Inflammatory macrophage (primary cell): ENCODE measurements at places on chromosomes 13 and 19.

DNA sequence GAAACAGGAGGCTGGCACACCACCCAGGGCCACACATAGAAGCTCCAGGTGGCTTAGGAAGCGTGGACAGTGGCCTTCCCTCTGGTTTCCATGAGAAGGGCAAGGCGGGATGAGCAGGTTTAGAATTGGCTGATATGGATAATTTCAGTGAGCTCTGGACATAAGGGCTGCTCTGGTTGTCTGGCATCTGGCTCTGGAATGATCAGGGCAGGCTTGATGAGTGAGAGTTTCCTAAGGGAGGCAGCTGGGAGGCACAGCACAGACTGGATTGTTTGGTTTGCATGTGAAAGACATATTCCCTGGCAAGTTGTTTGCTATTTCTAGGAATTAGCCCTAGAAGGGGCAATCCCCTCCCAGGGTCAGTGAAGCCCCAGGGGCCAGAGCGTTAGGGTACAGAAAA is 129.5 kb downstream of the ATP8A2 start:
- no peak for DNase-seq

GRCh38 chr13:33787051-33787591 is 30.8 kb upstream of the RFC3 start:
- no peak for DNase-seq

- DNase-seq, result no peak
Measured at GRCh38 chr19:39679791-39680168, 24.1 kb downstream of the LGALS16 start.

GRCh38 chr13:62583466-62583865 is 1167.8 kb upstream of the PCDH20 start:
- DNase-seq, result no peak

- peak; percentile 43 for DNase-seq
Measured at GRCh38 chr13:40536443-40537113, 129.9 kb downstream of the FOXO1 start.

DNA sequence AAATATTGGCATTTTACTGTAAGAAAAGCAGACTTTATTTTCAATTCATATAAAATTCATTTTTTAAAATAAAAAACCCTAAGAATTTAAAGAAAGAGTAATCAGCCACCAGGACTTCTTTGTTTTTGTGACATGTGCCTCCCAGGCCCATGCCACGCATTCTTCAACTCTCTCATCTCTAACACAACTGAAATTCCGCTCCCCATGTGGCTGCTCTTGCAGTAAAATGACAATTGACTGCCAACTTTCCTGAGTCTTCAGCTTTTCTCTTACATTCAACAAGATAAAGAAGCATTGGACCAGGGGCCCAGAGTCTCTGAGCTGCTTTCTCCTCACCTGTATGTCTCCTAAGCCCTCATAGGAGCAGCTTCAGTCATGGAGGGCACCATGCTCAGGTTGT is 372.1 kb downstream of the UQCRFS1 start:
- no peak for DNase-seq

- DNase-seq, result no peak
Measured at GRCh38 chr19:39112338-39112890, 13.2 kb upstream of the PAK4 start.

DNA sequence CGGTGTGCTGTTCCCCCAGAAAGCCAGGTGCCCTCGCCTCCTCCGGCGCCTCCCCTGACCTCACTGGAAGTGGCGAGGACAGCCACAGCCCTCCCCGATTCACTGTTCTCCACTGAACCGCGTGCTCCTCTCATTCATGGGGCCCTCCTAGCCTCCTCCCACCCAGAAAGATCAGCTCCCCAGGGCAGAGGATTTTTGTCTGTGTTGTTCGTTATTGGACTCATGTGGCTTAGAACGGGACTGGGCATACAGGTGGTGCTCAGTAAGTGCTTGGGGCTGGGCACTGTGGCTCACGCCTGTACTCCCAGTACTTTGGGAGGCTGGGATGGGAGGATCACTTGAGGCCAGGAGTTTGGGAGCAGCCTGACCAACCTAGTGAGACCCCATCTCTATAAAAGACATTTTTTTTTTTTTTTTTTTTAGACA is 3.8 kb downstream of the PRTN3 start:
- DNase-seq, result no peak

DNA sequence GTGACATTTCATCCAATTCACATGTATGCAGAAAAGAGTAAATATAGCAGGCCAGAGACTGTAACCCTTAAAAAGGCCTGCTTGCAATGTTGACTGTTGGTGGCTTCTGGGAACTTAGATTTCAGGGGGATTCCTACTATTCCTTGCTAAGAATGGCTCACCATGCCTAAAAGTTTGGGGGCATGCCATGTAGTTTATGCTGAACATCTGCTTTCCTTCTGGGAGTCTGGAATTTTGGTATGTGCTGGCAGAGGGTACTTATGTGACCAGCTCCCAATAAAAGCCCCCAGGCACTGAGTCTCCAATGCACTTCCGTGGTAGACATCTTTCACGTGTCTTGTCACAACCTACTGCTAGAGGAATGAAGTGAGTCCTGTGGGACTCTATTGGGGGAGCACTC is 88.4 kb upstream of the PCDH8 start:
- no peak for DNase-seq

GRCh38 chr13:34277936-34278335 is 460.0 kb downstream of the RFC3 start:
- DNase-seq, result no peak
